ENCODE measurements at places on chromosomes 5 and 9.

DNA sequence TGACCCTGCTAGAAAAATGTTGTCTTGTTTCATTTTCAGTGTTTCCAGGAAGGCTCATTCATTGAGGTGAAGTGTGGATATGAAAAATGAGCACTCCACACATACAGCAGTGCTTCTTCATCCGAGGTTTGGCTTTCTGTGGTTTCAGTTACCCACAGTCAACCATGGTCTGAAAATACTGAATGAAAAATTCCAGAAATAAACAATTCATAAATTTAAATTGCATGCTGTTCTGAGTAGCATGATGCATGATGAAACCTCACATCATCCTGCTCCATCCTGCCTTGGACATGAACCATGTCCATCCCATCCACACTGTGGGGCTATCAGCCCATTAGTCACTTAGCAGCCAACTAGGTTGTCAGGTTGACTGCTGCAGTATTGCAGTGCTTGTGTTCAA lies 10.4 kb upstream of the SLC45A2 start:
- no peak for DNase-seq

DNA sequence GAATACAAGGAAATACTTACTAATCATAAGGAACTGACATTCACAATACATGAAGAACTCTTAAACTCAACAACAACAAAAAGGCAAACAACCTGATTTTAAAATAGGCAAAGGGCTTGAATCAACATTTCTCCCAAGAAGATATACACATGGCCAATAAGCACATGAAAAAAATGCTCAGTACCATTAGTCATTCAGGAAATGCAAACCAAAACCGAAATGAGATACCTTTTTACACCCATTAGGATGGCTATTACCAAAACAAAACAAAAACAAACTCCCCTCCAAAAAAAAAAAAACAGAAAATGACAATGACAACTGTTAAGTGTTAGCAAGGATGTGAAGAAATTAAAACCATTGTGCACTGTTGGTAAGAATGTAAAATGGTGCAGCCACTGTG lies 104.1 kb upstream of the ZNF462 start:
- DNase-seq = peak; percentile 46

- no peak for DNase-seq
These were observed 17.9 kb downstream of the EXD3 start for GRCh38 chr9:137404961-137405567.

GRCh38 chr5:73387601-73388305 lies 60.8 kb downstream of the FOXD1 start:
- DNase-seq = peak; percentile 91

GRCh38 chr9:4979239-4979638 lies 5.8 kb upstream of the JAK2 start:
- no peak for DNase-seq

- no peak for DNase-seq
These were observed 134.9 kb downstream of the HMHB1 start for GRCh38 chr5:143946837-143947236.

All from GM12865 (cell line).